ENCODE measurements at places on chromosomes 1 and 21. TPM values are rescaled to one million over a fixed set of nuclear protein-coding genes. Genes with fewer than 3 reads are reported as not detected.

NID1 gene
- 33.5 TPM for total RNA-seq

- H3K36me3 ChIP-seq, result no peaks in the 10 kb centered on the region
- no peak overlapping the region for H3K4me3 ChIP-seq
- H3K27ac ChIP-seq, result no peak overlapping the region
- H3K27me3 ChIP-seq, result no peaks in the 10 kb centered on the region
- H3K4me1 ChIP-seq, result peaks cover 3% of the 10 kb centered on the region
- DNase-seq, result no peak
Observed at GRCh38 chr1:185480545-185480944, 163.5 kb upstream of the IVNS1ABP start.

DNA sequence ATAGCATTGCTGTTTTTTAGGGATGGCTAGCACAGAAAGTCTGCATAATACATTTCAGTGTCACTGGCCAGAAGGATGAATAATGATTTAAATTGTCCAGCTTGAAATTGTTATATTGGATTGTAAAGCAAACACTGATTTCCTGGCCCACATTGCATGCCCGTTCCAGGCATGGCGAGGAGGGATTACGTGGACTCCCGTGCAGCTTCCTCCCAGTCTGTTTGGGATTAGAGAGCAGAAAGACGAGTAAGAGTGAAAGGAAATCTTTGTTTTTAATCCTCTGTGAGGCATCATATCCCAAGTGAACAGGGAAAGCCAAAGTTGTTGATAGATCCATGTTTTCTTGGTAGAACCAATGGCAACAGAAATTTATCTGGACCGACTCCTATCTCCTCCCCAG, 8.4 kb downstream of the TRIM58 start:
- no peaks in the 10 kb centered on the region for H3K4me1 ChIP-seq
- no peaks in the 10 kb centered on the region for H3K36me3 ChIP-seq
- H3K27ac ChIP-seq, result no peak overlapping the region
- H3K4me3 ChIP-seq, result no peak overlapping the region
- no peaks in the 10 kb centered on the region for H3K27me3 ChIP-seq

- H3K27me3 ChIP-seq, result no peaks in the 10 kb centered on the region
- no peak overlapping the region for H3K4me3 ChIP-seq
- DNase-seq, result no peak
- no peaks in the 10 kb centered on the region for H3K4me1 ChIP-seq
Observed at GRCh38 chr1:83776913-83777757, 221.8 kb downstream of the TTLL7 start.

PIP5K1A gene
- 32.4 TPM for total RNA-seq

DNA sequence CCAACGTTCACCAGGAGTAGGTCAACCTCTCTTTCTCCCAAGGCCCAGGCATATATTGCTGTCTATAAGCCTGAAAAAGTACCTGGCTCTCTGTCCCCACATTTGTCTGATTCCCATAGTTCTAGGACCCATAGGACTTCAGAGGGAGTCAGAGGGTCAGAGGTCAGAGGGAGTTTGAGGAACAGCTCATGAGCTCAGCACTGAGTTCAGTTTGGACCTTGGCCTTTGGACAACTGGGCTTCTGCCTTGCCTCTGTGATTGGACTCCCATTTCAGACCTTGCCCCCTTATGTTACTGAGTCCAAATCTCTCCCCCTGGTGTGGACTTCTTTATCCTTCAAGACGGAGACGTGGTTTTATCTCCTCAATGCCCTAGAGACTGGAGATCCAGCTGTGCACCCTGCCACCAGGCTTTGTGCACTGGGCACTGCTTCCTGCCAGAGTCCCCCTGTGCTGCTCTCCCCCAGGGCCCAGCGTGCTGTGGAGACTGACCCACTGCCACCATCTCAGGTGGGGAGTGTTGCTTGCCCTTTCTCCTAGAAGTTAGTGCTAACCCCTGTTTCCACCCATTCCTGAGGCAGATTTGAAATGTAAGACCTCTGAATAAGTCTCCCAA, 3.2 kb downstream of the CTSE start:
- no peaks in the 10 kb centered on the region for H3K27me3 ChIP-seq
- no peak for DNase-seq
- no peak overlapping the region for H3K27ac ChIP-seq
- no peaks in the 10 kb centered on the region for H3K4me1 ChIP-seq
- no peak overlapping the region for H3K4me3 ChIP-seq

EXTL2 gene
- 7.4 TPM for total RNA-seq

NAXE gene
- 131 TPM for total RNA-seq

GRCh38 chr1:30845904-30846290, 62.7 kb downstream of the SDC3 start:
- peaks cover 42% of the 10 kb centered on the region for H3K4me1 ChIP-seq
- no peak overlapping the region for H3K4me3 ChIP-seq
- no peak for DNase-seq
- H3K27me3 ChIP-seq, result no peaks in the 10 kb centered on the region
- H3K27ac ChIP-seq, result peak overlapping the region; percentile 87
- no peaks in the 10 kb centered on the region for H3K36me3 ChIP-seq

HSD3B1 gene
- not detected for total RNA-seq

LCE1C gene
- total RNA-seq, result not detected

- H3K27ac ChIP-seq, result peak overlapping the region; percentile 94
- peaks cover 84% of the 10 kb centered on the region for H3K4me1 ChIP-seq
- no peaks in the 10 kb centered on the region for H3K36me3 ChIP-seq
- no peak for DNase-seq
Observed at GRCh38 chr1:155009221-155009711, 6.7 kb downstream of the ZBTB7B start.

DNA sequence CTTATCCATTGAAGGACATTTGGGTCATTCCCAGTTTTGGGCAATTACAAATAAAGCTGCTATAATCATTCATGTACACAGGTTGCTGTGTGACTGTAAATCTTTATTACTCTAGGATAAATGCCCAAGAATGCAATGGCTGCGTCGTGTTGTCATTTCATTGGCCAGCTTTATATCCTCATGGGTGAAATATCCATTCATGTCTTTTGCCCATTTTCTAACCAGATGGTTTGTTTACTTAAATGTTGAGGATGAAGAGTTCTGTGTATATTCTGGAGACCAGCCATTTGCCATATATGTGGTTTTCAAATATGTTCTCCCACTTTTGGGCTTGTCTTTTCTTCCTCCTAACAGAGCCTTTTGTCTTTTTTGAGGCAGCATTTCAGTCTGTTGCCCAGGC, 25.3 kb downstream of the TRIM11 start:
- no peak for DNase-seq
- H3K36me3 ChIP-seq, result no peaks in the 10 kb centered on the region
- no peak overlapping the region for H3K4me3 ChIP-seq
- peaks cover 4% of the 10 kb centered on the region for H3K4me1 ChIP-seq
- no peaks in the 10 kb centered on the region for H3K27me3 ChIP-seq

GRCh38 chr1:41573194-41573593, 88.7 kb upstream of the EDN2 start:
- no peak for DNase-seq
- H3K27me3 ChIP-seq, result no peaks in the 10 kb centered on the region
- no peaks in the 10 kb centered on the region for H3K36me3 ChIP-seq
- H3K4me3 ChIP-seq, result no peak overlapping the region
- peaks cover 4% of the 10 kb centered on the region for H3K4me1 ChIP-seq
- no peak overlapping the region for H3K27ac ChIP-seq

VANGL1 gene
- total RNA-seq, result 6.8 TPM

- no peak overlapping the region for H3K27ac ChIP-seq
- no peaks in the 10 kb centered on the region for H3K4me1 ChIP-seq
- H3K27me3 ChIP-seq, result no peaks in the 10 kb centered on the region
- no peak overlapping the region for H3K4me3 ChIP-seq
- no peak for DNase-seq
Observed at GRCh38 chr1:206872139-206872538, 6.7 kb downstream of the IL20 start.

ESRRG gene
- total RNA-seq, result 27.8 TPM

GRCh38 chr1:241156231-241156965, 200.6 kb downstream of the RGS7 start:
- H3K36me3 ChIP-seq, result no peaks in the 10 kb centered on the region
- H3K27me3 ChIP-seq, result no peaks in the 10 kb centered on the region
- H3K4me3 ChIP-seq, result no peak overlapping the region
- no peak for DNase-seq
- no peaks in the 10 kb centered on the region for H3K4me1 ChIP-seq

DNA sequence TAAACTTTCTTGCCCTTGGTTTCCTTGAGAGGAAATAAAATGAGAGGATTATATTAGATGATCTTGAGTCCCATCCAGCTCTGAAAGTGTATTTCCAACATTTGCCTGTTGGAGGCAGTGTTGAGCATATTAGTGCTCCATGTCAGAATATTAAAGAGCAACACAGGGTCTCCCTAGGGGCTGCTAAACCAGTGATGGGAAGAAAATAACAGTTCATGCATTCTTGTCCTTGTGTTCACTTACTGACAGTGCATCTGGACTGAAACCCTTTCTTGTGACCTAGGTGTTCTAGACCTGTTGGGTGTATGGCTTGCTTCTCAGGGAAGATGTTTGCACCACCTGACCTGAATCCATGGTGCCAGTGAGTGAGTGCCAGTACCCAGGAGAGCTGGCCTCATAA, 124.7 kb upstream of the KIAA0040 start:
- H3K27ac ChIP-seq, result peak overlapping the region; percentile 58
- H3K4me3 ChIP-seq, result no peak overlapping the region
- DNase-seq, result no peak
- H3K4me1 ChIP-seq, result peaks cover 27% of the 10 kb centered on the region
- H3K27me3 ChIP-seq, result no peaks in the 10 kb centered on the region

- H3K4me1 ChIP-seq, result no peaks in the 10 kb centered on the region
- no peak for DNase-seq
- peaks cover 14% of the 10 kb centered on the region for H3K27me3 ChIP-seq
- H3K27ac ChIP-seq, result no peak overlapping the region
- H3K4me3 ChIP-seq, result no peak overlapping the region
Observed at GRCh38 chr1:4825800-4826450, 171.5 kb downstream of the AJAP1 start.

DNA sequence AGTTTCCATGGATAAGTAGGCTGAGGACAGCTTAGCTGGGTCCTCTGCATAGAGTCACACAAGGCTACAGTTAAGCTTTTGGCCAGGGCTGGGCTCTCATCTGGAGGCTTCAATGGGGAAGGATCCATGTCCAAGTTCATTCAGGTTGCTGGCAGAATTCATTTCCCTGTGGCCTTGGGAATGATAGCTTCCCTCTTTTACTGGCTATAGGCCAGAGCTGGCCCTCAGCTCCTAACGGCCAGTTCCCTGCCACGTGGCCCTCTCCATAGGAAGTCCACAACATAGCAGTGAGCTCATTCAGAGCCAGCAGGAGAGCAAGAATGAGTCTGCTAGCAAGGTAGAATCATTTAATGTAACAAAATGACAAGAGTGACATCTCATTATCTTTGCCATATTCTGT, 15.1 kb upstream of the PODN start:
- peak overlapping the region; percentile 26 for H3K27ac ChIP-seq
- peaks cover 39% of the 10 kb centered on the region for H3K4me1 ChIP-seq

INPP5B gene
- 8.7 TPM for total RNA-seq

DNA sequence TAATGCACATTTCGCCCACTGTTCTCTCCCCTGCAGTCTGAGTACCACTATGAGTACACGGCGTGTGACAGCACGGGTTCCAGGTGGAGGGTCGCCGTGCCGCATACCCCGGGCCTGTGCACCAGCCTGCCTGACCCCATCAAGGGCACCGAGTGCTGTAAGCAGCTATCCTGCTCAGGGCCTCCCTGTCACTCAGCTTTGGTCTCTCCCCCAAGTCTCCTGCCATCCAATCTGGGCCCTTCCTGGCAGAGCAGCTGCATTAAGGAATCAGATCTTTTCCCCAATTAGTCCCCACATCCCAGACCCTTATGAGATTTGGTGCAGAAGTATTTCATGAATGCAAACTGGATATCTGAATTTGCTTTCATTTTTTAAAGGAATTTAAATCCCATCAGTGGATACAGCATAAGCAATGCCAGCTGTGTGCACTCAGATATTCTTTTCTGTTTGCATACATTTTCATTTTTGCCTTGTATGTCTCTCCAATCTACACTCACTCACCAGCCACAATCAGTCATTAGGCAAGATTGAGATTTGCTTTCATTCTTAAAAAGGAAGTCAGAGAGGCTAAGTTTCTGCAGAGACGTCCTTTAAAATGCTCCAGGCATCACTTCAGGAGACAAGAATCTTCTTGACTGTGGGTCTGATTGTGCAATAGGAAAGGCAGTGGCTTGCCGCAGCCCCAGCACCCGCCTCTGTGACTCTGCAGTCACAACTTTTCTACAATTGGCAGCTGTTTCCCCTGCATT, 48.1 kb downstream of the ELAPOR1 start:
- no peak overlapping the region for H3K4me3 ChIP-seq
- peaks cover 17% of the 10 kb centered on the region for H3K4me1 ChIP-seq
- H3K36me3 ChIP-seq, result no peaks in the 10 kb centered on the region
- H3K27ac ChIP-seq, result peak overlapping the region; percentile 73

LYPD8 gene
- total RNA-seq, result not detected

C1orf210 gene
- not detected for total RNA-seq

TRIM63 gene
- 415 TPM for total RNA-seq

GRCh38 chr1:228315945-228316588, 90.6 kb downstream of the TRIM11 start:
- DNase-seq, result peak; percentile 11
- no peaks in the 10 kb centered on the region for H3K27me3 ChIP-seq
- peaks cover 9% of the 10 kb centered on the region for H3K4me1 ChIP-seq
- no peak overlapping the region for H3K4me3 ChIP-seq
- H3K27ac ChIP-seq, result no peak overlapping the region

DNA sequence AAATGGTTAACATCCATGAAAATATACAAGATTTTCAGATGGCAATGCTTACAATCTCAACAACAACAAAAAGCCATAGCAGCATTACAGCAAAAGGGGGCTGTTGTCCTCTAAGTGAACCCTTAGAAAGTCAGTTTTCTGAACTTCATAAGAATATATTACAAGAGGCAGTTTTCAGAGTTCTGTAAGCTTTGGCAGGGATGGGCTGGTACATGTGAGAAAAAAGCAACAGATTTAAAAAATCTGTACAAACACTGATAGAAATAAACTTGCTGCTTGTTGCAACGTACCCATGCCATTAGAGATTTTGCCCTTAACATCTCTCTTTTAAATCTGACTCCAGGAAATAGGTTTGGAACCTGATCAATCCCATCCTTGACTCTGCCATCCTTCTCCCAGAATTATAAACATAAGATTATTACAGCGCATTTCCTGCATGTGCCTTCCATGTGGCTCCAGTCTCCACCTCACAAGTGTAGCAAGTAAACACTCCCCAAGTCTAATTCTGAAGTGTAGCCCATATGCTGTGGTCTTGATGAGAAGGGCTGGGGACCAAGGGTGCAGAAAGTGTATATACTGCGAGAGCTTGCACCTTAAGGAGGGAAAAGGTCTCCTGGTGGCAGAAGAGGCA, 101.4 kb upstream of the TSPAN2 start:
- peaks cover 25% of the 10 kb centered on the region for H3K4me1 ChIP-seq
- H3K27me3 ChIP-seq, result no peaks in the 10 kb centered on the region
- no peak for DNase-seq
- no peaks in the 10 kb centered on the region for H3K36me3 ChIP-seq
- H3K27ac ChIP-seq, result peak overlapping the region; percentile 62
